ENCODE measurements at places on chromosomes 16 and 17.

DNA sequence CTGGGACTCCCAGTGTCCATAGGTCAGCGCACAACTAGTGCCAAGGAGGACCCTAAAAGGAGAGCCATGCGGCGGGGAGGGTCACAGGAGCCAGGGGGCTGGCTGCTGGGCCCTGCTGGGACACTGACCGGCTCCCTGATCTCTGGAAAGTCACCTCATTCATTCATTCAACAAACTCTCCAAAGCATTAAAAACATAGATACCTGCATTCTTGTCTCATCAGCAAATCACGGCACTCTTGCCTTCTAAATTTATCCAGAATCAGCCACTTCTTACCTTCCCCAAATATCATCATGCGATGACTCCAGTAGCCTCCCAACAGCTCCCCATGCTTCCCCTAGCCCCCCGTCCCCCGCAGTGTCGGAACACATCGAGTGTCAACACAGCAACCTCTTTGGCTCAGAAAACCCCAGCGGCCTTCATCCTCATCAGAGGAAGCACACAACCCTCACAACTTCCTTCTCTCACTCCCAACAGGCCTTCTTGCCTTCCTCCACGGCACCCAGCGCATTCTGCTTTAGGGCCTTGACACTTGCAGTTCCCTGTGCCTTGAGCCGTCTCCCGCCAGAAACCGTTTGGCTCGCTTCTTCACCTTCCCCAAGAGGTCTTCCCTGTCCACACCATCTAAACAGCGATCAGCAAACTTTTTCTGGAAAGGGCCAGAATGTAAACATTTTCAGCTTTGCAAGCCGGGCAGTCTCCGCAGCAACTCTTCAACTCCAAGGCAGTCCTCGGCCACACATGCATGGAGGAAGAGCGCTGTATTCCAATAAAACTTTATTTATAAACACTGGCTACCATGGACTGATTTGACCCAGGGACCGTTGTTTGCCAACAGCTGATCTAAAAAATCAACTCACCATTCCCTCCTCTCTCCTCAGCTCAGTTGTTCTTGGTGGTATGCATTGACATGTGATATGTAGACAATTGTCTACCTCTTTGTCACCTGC lies 119.5 kb upstream of the TNRC6C start:
- no peak for DNase-seq

GRCh38 chr17:81928544-81929252 lies 1.2 kb upstream of the MAFG start:
- DNase-seq, result no peak

- DNase-seq, result no peak
Measured at GRCh38 chr17:81112450-81112849, 52.9 kb upstream of the PVALEF start.

DNA sequence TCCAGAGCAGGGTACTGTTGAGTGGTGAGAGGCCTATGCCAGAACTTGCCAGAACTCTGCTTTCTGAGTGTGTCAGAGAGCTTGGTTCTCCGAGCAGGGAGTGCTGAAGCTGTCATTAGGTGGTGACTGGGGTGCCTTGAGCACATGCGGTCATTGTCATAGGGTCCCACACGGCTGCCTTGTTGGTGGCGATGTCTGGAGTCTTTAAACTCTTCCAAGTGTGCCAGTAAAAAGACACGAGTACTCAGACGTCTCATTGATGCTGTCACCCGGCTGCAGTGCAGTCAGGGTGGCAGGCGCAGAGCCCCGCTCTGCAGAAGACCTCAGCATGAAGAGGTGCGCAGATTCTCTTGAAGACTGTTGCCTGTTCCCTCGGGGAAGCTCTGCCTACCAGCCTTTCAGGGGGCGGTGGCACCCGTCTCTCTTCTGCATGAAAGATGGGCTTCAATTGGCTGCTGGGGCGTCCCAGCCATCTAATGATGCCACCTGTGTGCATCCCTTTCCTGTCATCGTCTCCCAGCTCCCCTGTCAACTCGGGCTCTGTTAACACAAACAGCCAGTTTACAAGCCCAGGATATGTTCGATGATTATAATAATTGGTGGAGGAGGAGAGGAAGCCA lies 58.3 kb downstream of the NKD1 start:
- no peak for DNase-seq

DNA sequence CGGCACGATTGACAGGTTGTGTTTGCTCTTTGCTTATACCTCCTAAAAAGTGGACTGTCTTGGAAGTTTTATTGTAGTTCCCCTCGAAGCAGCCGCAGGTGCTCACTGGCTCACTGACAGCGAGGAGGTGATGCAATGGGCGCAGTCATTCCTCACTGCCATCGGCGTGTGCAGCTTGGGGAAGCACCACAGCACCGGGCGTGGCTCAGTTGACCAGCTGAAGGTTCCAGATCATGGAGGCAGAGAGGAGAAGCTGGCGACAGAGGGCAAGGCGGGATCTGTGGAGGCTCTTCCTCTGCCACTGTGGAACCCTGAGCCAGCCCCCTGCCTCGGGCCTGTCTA lies 72.1 kb upstream of the TNRC6C start:
- no peak for DNase-seq

GRCh38 chr17:8109661-8110455 lies 8.5 kb downstream of the ALOXE3 start:
- peak; percentile 41 for DNase-seq

- DNase-seq, result peak; percentile 92
Measured at GRCh38 chr17:77528516-77529327, 388.0 kb downstream of the SEC14L1 start.

DNA sequence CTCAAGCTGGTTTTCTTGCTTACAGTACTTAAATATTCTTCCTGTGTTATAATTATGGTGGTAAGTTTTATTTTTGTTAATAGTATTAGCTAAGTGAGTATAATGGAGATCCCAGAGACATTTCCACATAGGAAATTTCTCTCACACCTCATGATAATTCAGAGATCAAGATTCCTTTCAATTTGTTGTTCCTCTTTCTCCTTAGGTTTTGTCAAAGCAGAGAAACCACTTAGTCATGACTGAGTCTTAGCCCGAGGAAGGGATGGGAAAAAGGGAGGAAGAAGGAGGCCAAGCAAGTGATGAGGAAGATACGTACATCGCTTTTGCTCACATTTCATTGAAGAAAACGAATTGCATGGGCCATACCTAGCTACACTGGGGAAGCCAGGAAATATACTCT lies 18.4 kb downstream of the ESRP2 start:
- DNase-seq, result no peak

GRCh38 chr17:54426296-54426886 lies 474.3 kb upstream of the TOM1L1 start:
- peak; percentile 48 for DNase-seq

DNA sequence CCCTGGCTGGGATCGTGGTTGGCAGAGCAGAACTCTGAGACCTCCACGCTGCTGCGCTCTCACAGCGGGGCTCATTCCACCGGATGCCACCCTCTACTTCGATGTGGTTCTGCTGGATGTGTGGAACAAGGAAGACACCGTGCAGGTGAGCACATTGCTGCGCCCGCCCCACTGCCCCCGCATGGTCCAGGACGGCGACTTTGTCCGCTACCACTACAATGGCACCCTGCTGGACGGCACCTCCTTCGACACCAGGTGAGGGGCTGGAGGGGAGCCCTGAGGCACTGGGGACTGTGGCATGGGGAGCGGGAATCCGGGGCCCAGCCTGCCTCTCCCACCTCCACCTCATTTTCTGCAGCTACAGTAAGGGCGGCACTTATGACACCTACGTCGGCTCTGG lies 5.2 kb downstream of the FKBP10 start:
- DNase-seq, result no peak

GRCh38 chr17:28528327-28529012 lies 22.3 kb downstream of the FOXN1 start:
- DNase-seq, result no peak

DNA sequence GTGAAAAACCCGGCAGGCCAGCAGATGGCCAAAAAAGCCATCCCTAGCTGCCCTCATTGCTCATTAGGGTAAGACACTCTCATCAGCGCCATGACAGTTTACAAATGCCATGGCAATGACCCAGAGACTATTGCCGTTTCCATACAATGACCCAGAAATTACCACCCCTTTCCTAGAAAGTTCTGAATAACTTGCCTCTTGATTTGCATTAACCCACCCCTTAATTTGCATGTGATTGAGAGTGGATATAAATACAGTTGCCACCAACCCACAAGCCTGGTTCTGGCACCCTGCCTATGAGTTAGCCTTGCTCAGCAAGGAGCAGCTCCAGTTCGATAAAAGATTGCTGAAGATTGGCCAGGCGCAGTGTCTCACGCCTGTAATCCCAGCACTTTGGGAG lies 16.1 kb upstream of the C16orf54 start:
- DNase-seq, result no peak

GRCh38 chr17:78823282-78824046 lies 17.1 kb downstream of the USP36 start:
- DNase-seq, result no peak

DNA sequence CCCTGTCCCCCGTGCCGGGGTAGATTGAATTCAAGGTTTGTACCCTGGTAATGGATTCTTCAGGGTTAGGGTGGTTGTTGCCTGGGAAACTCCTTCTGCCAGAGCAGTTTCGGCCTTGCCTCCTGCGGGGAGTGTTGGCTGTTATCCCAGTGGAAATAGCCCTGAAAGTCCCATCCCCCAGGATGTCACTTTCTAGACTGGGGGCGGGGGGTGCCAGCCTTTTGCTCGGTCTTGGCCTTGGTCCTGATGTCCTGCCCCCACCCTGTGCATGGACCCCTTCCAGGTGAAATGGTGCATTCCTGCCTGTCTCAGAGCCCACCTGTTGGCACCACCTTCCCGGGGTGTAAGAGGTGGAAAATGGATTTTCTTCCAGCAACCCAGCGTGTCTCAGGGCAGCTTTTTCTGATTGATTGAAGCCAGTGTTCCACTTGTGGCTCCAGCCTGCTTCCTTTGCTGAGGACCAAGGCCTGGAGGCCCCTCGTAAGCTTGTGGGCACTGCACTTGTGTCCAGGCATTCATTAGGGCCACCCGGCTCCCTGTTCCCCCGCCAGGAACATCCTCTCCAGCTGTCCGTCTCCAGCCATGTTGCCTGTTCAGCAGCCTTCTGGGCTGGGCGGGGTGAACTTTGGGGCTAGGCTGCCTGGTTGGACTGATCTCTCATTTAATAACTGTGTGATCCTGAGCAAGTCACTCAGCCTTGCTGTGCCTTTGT lies 25.6 kb downstream of the MGAT5B start:
- no peak for DNase-seq

GRCh38 chr16:49932946-49933345 lies 77.0 kb upstream of the ZNF423 start:
- DNase-seq, result peak; percentile 38

- no peak for DNase-seq
Measured at GRCh38 chr16:72371307-72372086, 199.5 kb upstream of the PMFBP1 start.

DNA sequence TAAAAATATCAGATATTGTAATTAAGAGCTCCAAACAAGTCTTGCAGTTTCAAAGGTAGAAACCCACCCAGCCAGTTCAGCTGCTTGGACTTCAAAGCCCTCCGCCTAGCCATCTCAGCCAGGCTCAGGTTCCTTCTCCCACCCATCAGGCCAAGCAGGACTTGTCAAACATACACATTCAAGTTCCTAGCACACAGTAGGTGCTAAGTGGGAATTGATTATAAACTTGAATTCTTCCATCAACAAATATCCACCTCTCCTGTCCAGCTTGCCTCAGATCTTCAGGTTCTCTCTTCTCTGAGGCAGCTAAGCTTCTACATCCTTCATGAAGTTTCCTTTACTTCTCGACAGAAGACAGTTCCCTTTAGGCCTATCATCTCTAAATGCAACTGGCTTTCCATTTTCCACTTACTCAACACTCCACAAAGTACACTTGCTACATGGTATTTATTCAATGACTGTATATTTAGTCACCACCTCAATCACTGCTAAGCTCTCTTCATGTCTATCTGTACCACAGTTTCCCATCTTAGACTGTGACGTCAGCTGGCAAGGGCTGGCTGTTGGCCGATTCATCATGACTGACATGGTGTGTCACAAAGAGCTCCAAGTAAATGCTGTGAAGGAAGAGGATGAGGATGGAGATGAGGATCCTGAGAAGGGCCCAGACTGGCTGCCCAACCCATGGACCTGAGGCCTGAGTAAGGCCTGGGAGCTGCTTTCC lies 13.3 kb upstream of the COG7 start:
- DNase-seq, result no peak

DNA sequence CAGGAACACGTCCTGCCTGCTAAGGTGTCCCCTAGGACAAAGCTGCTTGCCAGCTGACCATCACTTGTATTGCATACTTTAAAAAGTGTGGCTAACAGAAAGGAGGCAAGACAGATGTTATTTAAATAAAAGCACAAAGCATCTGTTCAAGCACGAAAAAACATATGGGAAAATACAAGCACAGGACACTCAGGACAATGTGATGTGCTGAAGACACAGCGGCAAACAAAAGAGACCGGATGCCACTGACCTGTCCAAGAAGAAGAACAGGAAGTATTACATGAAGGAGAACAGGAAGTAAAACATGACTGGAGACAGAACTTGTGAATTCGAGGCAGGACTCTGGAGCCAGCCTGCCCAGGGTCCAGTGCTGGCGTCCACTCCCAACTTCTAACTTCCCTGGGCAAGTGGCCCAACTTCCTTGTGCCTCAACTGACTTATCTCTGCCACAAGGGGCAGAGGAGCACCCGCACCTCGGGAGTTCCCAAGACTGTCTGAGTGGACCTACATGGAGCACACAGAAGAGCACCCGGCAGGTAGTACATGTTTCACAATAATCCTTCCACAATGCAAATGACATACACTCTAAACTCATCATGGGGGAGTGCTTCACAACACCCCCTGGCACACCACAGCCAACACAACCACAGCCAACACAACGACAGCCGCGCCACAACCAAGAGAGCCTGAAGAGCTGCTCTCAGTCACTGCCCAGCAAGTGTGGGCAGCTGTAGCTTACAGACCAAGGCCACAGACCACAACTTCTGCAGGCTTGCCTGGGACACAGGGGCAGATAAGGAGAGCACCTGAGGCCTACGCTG lies 36.6 kb downstream of the ANKRD11 start:
- DNase-seq, result no peak

DNA sequence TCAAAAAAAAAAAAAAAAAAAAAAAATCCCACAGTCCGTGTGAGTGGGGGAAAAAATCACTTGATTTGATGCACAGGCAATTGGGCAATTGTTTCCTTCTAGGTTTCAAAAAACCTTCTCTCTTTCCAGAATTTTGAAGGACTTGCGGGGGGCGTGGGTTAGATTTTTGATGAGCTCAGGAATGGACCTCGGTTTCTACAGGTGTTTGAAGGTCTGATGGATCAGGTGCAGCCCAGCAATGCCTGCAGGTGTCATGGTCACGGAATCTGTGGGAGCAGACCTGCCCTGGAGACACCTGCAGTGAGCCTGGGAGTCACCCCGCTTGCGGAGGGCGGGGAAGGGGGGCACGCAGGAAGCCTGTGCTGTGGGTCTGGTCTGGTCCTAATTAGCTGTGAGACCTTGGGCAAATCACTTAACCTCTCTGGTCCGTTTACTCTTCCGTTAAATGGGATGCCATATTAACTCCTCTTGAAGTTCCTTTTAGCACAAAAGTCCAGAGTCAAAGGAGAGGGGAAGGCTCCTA lies 174.2 kb downstream of the IRF8 start:
- DNase-seq, result no peak

- DNase-seq, result no peak
Measured at GRCh38 chr16:12754824-12755543, 48.7 kb downstream of the CPPED1 start.

DNA sequence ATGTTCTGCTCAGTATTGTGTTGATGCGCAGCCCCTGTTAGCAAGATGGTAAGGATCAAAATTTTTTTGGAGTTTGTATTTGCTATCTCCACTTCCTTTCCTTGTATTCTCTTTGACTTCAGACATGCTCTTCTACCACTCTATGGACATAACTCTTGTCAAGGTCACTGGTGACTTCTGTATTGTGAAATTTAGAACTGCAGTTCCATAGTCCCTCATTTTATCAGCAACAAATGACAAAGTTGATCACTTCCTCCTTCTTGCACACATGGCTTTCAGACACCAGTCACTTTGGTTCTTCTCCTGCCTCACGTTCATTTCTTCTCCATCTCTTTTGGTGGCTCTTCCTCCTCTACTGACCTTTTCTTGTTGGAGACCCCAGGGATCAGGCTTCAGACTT lies 21.1 kb downstream of the COX11 start:
- DNase-seq, result no peak

Data from NCI-H1694 (cell line).